ENCODE measurements at places on chromosomes 12 and 14. TPM values are rescaled to one million over a fixed set of nuclear protein-coding genes. Genes with fewer than 3 reads are reported as not detected.

Gene TRAF3
- total RNA-seq = 14.0 TPM

Gene PAPOLA
- 57.9 TPM for total RNA-seq

Gene DCP1B
- total RNA-seq = 9.6 TPM

DNA sequence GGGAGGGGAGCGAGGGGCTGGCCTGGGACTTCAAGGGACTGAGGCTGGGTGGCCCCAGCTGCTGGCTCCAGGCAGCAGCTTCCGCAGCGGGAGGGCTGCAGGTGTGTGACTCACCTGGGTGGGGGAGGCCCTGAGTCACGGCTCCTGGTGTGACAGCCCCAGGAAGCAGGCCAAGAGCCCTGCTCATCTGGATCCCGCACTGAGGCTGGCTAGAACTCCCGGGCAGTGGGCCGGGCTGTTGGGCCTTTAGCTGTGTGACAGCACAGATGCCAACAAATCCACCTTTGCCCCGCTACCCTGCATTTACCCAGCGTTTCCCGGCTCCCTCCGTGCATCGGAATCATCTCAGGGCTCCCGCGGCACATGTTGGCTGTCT is 180.0 kb upstream of the PRMT8 start:
- peak; percentile 65 for DNase-seq

- DNase-seq = no peak
Observed at GRCh38 chr14:39580696-39581095, 148.5 kb upstream of the FBXO33 start.

DNA sequence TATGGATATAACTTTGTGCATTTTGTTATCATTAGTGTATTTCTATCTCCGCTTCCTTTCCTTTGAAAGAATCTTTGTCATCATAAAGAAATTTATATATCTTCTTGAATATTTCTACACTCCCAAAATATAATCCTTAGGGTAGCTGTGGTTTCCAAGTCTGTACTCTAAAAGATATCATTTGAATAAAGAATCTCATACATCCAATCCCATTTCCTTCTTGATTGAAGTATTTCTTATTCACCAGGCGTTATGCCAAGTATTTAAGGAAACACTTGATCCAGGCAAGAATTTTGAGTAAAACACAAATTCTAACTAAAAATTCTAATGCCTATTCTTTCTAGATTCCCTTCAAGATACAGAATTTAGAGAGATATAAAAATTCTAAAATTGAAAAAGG is 821.8 kb downstream of the GALC start:
- no peak for DNase-seq

- DNase-seq = peak; percentile 57
Observed at GRCh38 chr14:47715330-47715729, 39.9 kb upstream of the MDGA2 start.

GRCh38 chr12:29930503-29930902 is 146.8 kb upstream of the TMTC1 start:
- DNase-seq = no peak
